ENCODE measurements at places on chromosomes 1 and 21. TPM values are rescaled to one million over a fixed set of nuclear protein-coding genes. Genes with fewer than 3 reads are reported as not detected.
A peak's percentile ranks its signal among the peaks of the same experiment; 100 is the strongest.

GRCh38 chr1:26287033-26287711 lies 7.3 kb downstream of the SH3BGRL3 start:
- H3K4me1 ChIP-seq: peaks cover 31% of the 10 kb centered on the region
- no peak overlapping the region for H3K4me3 ChIP-seq

DNA sequence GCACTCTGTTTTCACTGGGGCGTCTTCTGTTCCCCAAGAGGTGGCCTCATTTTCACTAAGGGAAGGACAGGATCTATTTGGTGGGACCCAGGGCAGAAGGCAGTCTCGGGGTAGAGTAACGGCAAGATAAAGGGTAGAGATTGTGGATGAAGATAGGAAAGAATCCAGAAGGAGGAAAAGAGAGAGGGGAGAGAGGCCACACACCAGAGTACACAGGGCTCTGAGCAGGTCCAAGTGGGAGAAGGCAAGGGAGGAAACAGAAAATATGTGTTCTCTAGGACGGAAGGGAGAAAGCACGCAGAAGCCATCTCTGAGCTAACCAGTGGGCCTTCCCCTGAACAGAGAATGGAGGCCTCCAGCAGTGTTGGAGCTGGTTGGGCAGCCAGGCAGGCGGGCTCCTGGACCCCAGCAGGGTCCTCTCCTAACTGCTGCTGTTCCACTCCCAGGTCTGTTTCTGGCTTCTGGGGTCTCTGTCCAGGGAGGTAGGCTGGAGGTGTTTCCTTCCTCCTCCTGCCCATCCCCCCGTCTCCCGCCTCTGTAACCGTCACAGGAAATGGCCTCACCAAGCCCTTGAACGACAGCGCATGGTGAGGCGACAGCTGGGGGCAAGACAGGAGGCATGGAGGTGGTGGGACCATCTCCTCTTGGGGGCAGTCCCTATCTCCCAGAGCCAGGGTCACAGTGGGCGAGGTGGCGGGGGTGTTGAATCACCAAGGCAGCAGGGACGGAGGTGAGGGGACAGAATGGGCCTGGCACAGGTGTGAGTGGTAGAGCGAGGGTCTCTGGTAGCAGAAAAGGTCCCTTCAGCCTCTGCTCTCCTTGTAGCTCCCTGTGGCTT lies 649 bp downstream of the PTPN7 start:
- DNase-seq: no peak
- no peaks in the 10 kb centered on the region for H3K36me3 ChIP-seq
- H3K4me1 ChIP-seq: peaks cover 6% of the 10 kb centered on the region
- no peak overlapping the region for H3K4me3 ChIP-seq
- H3K27me3 ChIP-seq: peaks cover under 1% of the 10 kb centered on the region

DNA sequence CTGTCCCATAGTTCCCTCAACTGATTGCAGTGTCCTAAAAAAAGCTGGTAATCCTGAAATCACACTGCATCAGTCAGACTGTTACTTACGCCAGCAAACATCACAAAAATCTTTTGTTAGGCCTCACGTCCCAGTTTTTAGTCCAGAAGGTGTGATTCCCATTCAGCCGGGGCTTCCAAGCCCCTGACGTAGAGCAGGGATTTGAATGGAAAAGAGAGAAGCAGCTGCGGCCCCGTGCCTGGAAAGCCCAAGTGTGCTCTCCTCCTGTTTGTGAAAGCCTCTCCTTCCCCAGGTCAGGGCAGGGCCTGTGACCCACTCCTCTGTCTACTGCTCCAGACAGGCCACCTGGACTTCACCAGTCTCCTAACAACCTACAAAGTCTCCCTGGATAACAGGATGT lies 20.7 kb downstream of the KCNA10 start:
- peaks cover 21% of the 10 kb centered on the region for H3K27me3 ChIP-seq
- H3K27ac ChIP-seq: no peak overlapping the region
- no peaks in the 10 kb centered on the region for H3K4me1 ChIP-seq
- no peak for DNase-seq

BMP8B gene
- total RNA-seq: not detected

GRCh38 chr1:157042846-157043245 lies 2.7 kb downstream of the ARHGEF11 start:
- H3K27me3 ChIP-seq: no peaks in the 10 kb centered on the region
- H3K36me3 ChIP-seq: peaks cover 2% of the 10 kb centered on the region
- peaks cover 55% of the 10 kb centered on the region for H3K4me1 ChIP-seq
- no peak overlapping the region for H3K27ac ChIP-seq
- H3K4me3 ChIP-seq: peak overlapping the region; percentile 89

CHI3L2 gene
- not detected for total RNA-seq

GRCh38 chr21:14491269-14491681 lies 54.8 kb downstream of the SAMSN1 start:
- H3K36me3 ChIP-seq: no peaks in the 10 kb centered on the region
- no peaks in the 10 kb centered on the region for H3K27me3 ChIP-seq
- H3K27ac ChIP-seq: no peak overlapping the region
- DNase-seq: no peak
- H3K4me1 ChIP-seq: no peaks in the 10 kb centered on the region
- no peak overlapping the region for H3K4me3 ChIP-seq

GRCh38 chr1:180269645-180270529 lies 39.8 kb downstream of the LHX4 start:
- peaks cover 17% of the 10 kb centered on the region for H3K36me3 ChIP-seq
- H3K27ac ChIP-seq: peak overlapping the region; percentile 50
- H3K4me3 ChIP-seq: no peak overlapping the region

ANGPTL3 gene
- total RNA-seq: not detected

GRCh38 chr21:44539991-44540666 lies at the start of gene KRTAP10-1:
Gene KRTAP10-1 (minus strand): TSS chr21:44540195. CDS start chr21:44540150, 45 bp downstream.
- peaks cover 12% of the 10 kb centered on the region for H3K27me3 ChIP-seq
- no peaks in the 10 kb centered on the region for H3K4me1 ChIP-seq
- H3K36me3 ChIP-seq: no peaks in the 10 kb centered on the region
- no peak within 1 kb of the TSS for H3K27ac ChIP-seq
- DNase-seq: peak; percentile 83

NMNAT2 gene
- total RNA-seq: 2.2 TPM

- no peak overlapping the region for H3K4me3 ChIP-seq
- no peaks in the 10 kb centered on the region for H3K4me1 ChIP-seq
- peaks cover 20% of the 10 kb centered on the region for H3K27me3 ChIP-seq
- no peaks in the 10 kb centered on the region for H3K36me3 ChIP-seq
- H3K27ac ChIP-seq: no peak overlapping the region
Observed at GRCh38 chr1:89490389-89490788, 34.2 kb upstream of the LRRC8B start.

GRCh38 chr1:156712626-156713025 lies 7.2 kb upstream of the CRABP2 start:
- peaks cover 69% of the 10 kb centered on the region for H3K4me1 ChIP-seq
- H3K27me3 ChIP-seq: no peaks in the 10 kb centered on the region
- peaks cover 12% of the 10 kb centered on the region for H3K36me3 ChIP-seq
- no peak overlapping the region for H3K4me3 ChIP-seq
- peak overlapping the region; percentile 42 for H3K27ac ChIP-seq
- DNase-seq: no peak

DNA sequence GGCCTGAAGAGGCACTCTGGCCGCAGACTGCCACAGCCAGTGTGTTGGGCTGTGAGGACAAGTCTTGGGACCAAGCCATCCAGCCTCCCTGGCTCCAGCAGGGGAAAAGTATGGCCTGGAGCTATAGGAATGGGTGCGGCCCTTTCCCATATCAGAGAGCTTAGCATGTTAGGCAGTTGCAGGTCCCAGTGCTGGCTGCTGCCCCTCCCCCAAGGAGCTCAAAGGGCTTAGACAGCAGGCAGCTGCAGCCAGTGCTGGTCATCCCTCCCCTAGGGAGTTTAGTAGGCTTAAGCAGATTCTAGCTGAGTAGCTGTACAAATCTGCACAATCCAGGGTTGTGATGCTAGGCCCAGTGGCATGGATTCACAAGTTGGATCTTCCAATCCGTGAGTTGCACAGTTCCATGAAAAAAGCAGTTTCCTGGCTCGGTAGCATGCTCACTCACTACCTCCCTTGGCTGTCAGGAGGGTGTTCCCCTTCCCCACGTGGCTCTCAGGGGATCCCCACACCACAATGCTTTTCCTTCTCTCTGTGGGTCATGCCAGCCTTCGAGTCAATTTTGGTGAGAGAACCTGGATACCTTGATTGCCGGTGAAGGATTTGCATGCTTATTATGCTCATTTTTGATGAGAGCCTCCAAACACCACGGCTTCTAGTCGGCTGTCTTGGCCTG lies 1490.8 kb downstream of the BRINP3 start:
- no peak overlapping the region for H3K4me3 ChIP-seq
- H3K36me3 ChIP-seq: no peaks in the 10 kb centered on the region
- H3K27ac ChIP-seq: no peak overlapping the region
- DNase-seq: no peak

- no peaks in the 10 kb centered on the region for H3K27me3 ChIP-seq
- no peak for DNase-seq
- H3K4me1 ChIP-seq: peaks cover 21% of the 10 kb centered on the region
- H3K27ac ChIP-seq: no peak overlapping the region
Observed at GRCh38 chr1:232578651-232579195, 51.2 kb downstream of the SIPA1L2 start.

NEXN gene
- total RNA-seq: 19.5 TPM

XKR8 gene
- total RNA-seq: 3.9 TPM

- no peak overlapping the region for H3K4me3 ChIP-seq
- DNase-seq: no peak
- peaks cover 2% of the 10 kb centered on the region for H3K27me3 ChIP-seq
- H3K27ac ChIP-seq: no peak overlapping the region
Observed at GRCh38 chr1:12677565-12677964, 33.7 kb downstream of the AADACL4 start.

GRCh38 chr1:53595906-53596305 lies 136.7 kb downstream of the DMRTB1 start:
- peaks cover 9% of the 10 kb centered on the region for H3K4me1 ChIP-seq
- DNase-seq: no peak

All from osteocyte (in vitro differentiated cells).